ENCODE measurements at places on chromosomes 13 and 19.

DNA sequence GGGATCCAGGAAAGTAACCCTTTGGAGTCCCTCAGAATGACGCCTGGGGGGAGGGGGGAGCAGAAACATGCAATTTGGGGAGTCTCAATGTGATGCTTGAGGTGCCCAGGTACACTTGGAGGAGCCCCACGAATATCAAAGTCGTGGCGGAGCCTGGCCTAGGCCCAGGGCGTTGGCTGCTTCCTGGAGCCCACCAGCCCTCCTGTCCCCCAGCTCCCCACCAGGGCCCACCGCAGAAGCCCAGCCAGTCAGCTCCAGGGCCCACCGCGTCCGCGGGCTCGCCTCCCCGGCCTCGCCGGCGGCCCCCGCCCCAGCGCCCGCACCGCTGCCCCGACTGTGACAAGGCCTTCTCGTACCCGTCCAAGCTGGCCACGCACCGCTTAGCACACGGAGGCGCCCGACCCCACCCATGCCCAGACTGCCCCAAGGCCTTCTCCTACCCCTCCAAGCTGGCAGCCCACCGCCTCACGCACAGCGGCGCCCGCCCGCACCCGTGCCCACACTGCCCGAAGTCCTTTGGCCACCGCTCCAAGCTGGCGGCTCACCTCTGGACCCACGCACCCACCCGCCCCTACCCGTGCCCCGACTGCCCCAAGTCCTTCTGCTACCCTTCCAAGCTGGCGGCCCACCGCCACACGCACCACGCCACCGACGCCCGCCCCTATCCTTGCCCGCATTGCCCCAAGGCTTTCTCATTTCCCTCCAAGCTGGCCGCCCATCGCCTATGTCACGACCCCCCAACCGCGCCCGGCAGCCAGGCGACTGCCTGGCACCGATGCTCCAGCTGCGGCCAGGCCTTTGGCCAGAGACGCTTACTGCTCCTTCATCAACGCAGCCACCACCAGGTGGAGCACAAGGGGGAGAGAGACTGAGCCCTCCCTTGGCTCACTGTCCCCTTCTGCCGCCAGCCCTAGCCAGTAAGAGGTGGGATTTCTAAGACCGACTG lies 2.1 kb downstream of the ZNF575 start:
- ATAC-seq = no peak

DNA sequence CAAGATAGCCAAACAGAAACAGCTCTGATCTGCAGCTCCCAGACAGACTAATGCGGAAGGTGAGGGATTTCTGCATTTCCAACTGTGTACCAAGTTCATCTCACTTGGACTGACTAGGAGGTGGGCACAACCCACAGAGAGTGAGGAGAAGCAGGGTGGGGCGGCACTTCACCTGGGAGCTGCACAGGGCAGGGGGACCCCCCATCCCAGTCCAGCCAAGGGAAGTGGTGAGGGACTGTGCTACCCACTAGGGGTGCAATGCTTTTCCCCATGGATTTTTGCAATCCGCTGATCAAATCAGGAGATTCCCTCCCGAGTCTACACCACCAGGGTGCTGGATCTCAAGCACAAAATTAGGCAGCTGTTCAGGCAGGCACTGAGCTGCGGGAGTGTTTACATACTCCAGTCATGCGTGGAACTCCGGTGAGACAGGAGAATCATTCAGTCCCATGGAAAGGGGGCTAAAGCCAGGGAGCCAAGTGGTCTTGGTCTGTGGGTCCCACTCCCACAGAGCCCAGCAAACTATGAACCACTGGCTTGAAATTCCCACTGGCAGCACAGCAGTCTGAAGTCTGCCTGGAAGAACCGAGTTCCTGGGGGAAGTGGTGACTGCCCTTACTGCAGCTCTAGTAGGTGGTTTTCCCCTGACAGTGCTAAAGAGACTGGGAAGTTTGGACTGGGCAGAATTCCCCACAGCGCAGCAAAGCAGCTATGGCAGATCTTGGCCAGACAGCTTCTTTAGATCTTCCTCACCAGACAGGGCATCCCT lies 85.1 kb upstream of the UFM1 start:
- no peak for ATAC-seq

- no peak for ATAC-seq
Observed at GRCh38 chr19:11399667-11400066, 15.6 kb upstream of the EPOR start.

- ATAC-seq = no peak
Observed at GRCh38 chr13:25232937-25233515, 54.3 kb downstream of the MTMR6 start.

DNA sequence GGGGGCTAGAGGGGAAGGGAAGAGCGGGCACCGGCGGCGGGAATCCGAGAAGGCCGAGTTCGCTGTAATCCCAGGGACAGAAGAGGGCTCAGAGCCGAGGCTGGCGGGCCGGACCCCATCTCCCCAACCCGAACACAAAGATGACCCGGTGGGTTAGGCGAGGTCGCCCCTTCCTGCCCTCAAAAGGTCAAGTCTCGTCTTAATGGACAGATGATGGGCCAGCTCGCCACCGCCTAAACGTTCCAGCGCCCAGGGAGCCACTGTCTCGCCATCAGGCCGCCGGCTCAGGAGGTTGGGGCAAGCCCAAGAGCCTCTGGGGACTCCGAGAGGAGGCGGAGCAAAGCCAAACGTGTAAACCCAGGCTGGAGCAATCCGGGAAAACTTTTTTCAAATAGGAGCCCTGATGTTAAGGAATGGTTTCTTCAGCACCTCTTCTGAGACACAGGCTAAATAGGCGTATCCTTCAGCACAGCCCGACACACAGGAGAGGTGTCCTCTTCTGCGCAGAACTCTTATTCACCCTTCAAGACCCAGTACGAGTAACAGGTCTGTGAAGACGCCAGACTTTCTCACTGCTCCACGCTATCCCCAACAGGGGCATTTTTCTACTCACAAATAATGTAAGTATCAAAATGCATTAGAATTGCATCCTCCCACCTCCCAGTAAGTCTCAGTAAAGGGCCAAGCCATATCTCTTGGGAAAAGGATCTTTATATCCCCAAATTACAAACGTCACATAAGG lies 6.3 kb upstream of the POU4F1 start:
- peak; percentile 25 for ATAC-seq

DNA sequence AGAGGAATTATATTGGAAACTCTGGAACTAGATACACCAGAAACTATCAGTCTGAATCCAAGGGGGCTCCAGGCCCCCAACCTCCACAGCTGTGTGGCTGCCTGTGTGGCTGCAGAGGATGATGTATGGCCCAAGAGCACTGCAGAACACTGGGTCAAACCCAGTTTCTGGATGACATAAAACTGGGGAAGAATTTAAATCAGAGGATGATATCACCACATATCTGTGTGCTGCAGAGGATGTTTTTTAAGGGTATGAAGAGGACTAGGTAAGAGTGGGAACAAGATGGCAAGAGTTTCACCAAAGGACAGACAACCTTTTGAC lies 226.4 kb downstream of the SUCLA2 start:
- ATAC-seq = no peak

- ATAC-seq = no peak
Observed at GRCh38 chr13:72960541-72960940, 98.3 kb upstream of the KLF5 start.

GRCh38 chr13:51444922-51445321 lies 7.9 kb downstream of the INTS6 start:
- ATAC-seq = no peak

GRCh38 chr13:106520251-106521054 lies 15.0 kb downstream of the EFNB2 start:
- ATAC-seq = no peak
